8988T (cell line): ENCODE measurements at places on chromosomes 7 and 10.

GRCh38 chr7:30390736-30391636 is 87.6 kb downstream of the NOD1 start:
- DNase-seq = no peak

DNA sequence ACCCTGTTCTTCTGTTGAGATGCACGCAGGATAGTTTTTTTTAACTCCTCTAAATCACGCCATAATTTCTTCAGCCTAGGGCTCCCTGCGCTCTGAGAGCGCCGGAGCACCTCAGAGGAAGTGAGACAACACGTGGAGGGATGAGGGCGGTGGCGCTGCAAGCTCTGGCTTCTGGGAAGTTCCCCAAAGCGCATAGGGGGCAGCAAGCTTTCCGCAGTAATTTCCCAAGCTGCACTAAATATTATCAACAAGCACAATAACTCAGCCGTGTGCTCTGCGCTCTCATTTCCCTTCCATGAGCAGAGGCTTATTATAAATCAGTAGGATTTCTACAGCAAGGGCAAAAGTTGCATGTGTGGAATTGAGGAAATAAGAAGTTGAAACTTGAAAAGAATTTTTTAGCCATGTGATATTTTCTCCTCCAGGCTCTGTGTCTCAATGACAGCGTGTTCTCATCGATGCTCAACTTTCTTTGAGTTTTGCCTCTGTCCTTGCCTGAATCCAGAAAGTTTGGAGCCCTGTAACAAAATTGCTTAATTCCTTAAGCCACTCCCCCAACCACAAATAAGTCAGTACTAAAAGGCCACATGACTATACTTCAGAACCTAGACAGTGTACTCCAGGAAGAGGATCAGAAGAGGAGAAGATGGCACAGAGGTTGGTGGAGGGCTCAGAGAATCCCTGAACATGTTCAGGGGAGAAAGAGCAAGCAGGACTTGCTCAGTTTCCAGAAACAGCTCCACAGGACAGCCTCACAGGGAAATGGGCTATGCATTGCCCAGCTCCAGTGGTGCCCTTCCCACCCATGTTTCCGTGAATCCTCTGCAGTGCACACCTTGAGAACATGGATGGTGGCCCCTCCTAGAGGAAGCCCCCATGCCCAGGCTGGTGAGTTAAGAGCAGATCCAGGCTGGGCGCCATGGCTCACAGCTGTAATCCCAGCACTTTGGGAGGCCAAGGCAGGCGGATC is 221.5 kb upstream of the GHITM start:
- no peak for DNase-seq

DNA sequence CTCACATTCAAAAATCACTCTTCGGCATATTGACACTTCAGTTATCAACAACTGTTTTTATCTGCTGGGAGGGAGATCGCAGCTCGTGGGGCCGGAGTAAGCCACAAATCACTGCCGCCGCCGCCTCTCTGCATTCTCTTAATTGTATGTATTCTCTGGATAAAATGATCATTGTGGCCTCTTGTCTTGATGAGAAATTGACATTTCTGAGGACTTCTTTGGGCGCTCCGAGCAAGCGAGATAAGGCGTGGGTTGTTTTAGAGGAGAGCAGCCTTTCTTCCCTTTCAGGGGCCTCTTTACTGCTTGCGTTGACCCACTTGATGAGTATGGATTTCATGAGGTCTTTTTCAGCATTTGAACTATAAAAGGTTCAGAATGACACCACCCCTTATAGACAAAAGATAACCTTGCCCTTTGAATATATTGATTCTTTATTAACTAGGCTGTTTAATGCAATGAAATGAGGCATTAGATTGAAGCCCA is 130.6 kb downstream of the EBF3 start:
- no peak for DNase-seq

DNA sequence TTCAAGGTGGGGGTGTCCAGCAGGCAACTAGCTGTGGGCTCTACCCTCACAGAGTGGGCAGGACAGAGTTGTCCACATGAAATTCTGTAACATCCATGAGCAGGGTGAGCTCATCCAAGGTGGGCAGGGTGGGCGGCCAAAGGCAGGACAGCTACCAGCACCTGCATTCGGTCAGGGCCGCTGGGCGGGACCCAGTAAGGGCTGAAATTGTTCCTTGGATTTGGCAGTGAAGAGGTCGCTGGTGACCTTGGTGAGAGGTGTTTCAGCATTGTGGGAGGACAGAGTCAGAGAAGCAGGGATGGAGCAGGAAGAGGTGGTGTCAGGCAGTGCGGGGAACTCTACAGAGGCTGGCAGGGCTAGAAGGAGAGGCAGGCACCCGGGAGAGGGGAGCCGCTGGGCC is 23.9 kb downstream of the ADCYAP1R1 start:
- DNase-seq = no peak

DNA sequence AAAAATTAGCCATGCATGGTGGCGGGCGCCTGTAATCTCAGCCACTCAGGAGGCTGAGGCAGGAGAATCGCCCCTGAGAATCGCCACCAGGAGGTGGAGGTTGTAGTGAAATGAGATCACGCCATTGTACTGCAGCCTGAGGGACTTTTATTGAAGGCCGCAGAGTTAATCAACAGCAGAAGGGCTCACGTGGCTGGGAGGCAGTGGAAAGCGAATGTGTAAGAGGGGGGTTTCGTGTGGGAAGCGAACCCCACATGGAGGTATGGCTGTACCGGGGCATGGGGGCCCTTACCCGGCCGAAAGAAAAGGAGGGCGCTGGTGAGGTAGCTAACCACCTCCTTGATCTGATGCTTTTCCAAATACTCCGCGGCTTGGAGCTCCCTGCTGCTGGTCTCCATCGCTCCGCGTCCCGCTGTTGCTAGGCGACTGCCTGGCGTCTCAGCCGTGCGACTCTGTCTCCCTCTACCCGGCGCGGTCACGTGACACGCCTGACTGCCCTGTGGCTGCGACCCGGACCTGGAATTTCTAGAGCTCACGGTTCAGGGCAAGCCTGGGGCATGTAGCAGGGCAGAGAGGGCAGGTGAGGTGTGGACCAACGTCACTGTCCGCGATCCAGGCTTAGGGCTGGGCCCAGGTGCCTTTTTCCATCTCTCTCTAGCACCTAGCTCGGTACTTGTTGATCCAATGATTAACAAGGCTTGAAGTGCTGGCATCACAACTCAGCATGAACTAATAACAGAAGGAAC is at the start of gene EFCAB10:
TSS of gene EFCAB10 (minus strand) at position 428 of the 746 bp plus-strand sequence. CDS start at position 398, 30 bp downstream.
- peak; percentile 75 for DNase-seq

GRCh38 chr7:154178895-154179294 is 126.7 kb downstream of the DPP6 start:
- DNase-seq = no peak

GRCh38 chr10:14173391-14173705 is 157.4 kb downstream of the FRMD4A start:
- DNase-seq = no peak

DNA sequence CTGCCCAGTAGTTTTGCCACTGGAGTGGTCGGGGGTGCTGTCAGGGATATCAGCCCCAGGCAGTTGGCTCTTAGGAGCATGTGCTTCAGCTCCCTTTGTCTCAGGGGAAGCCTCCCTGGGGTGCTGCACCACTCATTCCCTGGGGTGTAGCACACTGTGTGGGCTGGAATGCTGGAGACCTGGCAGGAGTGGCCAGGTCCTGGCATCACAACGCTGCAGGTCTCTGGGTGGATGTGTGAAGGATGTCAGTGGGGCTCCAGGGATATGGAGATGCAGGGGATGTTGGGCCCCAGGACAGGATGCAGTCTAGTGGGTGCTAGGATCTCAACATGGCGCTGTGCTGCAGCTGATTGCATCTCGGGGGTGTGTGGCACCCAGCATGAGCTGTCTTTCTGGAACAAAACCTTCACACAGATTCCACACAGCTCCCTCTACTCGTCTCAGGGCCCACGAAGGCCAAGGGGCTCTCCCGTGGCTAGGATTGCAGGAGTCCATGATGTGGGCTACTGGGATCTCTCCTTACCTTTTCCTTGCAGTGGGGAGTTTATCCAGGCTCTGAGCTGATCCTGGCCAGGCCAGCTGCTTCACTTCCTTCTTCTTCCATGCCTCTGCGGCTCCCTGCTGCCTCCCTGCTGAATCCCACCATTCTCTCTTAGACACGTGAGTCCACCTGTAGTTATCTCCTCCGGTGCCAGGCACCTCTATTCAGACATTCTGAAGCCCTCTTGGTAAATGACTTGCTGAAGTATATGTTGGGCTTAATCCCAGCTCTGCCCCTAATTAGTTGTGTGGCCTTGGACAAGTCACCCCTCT is 295.1 kb downstream of the RPS24 start:
- no peak for DNase-seq

- no peak for DNase-seq
Observed at GRCh38 chr7:29557954-29558353, 5.7 kb upstream of the PRR15 start.
